Renal cortical epithelial cell (primary cell): ENCODE measurements at places on chromosomes 7 and 10.

DNA sequence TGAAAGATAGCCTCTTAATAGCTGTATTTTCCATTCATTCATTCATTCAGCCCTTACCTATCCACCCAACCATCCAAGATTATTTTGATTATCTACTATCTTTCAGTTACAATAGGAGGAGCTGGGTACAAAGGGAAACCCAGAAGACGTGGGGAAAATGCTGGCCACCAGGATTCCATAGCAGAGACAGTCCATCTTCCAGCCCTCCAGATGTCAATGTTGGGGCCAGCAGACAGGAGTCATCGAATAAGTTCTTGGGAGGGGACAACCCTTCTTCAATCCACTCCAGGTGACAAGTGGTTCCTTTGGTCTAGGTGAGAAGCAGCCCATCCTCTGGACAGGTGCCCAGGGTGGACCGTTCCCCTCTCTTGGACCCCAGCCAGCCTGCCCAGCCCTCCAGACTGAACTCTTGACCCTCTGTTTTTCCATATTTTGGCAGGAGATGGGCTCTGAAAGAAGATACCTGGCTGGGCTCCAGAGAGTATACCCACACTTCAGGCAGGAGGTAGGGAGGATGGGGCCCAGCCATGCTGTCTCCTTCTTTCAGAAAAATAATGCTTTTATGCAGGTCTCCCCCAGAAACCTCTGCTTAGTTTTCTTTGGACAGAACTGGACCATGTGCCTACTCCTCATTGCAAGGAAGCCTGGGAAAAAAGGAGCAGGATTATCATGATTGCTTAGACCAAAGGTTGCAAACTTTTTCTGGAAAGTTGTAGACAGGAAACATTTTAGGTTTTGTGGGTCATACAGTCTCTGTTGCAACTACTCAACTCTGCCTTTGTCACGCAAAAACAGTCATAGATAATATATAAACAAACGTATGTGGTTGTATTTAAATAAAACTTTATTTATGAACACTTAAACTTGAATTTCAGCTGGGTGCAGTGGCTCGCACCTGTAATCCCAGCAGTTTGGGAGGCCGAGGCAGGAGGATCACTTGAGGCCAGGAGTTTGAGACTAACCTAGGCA, 95.5 kb upstream of the SMNDC1 start:
- no peak for DNase-seq

- DNase-seq, result no peak
These were observed 1.7 kb upstream of the LDB1 start for GRCh38 chr10:102121739-102122372.

DNA sequence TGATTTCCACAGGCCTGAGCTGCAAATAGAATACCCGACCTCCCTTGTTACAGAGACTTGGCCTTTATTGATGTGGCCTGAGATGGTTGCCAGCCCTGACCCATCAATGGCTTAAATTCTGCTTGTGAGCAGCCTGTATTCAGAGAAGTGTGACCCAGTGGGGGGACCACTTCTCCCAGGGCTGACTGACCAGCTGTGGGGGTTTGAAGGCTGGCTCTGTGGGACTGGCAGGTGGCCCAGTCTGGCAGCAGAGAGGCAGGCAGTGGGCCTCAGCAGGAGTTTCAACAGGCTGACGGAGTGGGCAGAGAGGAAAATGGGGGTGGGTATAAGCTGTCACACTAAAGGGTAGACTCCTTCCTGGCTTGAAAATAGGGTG, 12.2 kb upstream of the PPIF start:
- no peak for DNase-seq

DNA sequence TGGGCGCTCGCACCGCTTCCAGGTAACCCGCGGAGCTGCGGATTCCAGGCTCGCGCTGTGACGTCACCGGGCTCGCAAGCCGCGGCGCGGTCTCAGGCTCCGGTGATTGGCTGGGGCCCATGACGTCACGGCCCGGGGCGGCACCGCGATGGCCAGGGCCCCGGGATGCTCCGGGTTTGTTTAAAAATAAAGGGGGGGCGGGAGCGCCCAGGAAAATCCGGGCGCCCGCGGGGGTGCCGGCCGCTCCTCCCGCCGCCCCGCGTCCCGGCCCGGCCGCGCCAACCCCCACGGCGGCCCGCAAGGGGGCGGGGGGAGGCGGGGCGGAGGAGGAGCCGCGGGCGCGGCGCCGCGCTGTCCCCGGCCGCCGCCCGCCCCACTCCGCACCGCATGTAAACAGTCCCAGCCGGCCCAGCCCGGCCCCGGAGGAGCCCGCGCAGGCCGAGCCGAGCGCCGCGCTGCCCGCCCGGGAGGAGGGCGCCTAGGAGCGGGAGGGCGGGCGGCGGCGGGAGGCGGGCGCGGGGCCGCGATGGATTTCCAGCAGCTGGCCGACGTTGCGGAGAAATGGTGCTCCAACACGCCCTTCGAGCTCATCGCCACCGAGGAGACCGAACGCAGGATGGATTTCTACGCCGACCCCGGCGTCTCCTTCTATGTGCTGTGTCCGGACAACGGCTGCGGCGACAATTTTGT, at the start of gene MTURN:
Gene MTURN, plus strand, starts transcription at position 376 of the 690 bp plus-strand sequence. Its CDS starts 151 bp downstream, at position 527.
- peak; percentile 48 for DNase-seq
